ENCODE measurements at places on chromosomes 6 and 20.

DNA sequence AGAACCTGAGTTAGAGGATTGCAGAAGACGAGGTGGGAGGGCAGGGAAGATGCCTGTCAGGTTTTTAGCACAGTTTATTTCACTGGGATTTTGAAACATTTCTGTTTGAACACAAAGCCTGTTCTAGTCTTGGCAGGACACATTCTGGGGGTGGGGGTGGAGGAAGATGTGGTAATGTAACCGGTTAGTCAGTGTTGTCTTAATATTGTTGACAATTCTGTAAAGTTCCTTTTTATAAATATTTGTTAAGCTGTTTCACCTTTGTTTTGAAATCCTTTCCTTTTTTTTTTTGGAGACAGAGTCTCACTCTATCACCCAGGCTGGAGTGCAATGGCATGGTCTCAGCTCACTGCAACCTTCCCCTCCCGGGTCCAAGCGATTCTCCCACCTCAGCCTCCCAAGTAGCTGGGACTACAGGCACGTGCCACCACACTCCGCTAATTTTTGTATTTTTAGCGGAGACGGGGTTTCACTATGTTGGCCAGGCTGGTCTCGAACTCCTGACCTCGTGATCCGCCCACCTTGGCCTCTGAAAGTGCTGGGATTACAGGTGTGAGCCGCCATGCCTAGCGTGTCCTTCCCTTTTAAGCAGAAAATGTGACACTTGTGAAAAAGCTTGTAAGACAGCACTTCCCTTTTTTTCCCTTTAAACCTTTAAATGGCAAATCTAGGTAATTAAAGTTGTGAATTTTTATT is 20.2 kb downstream of the SLC9A8 start:
- DNase-seq: no peak

GRCh38 chr6:90533615-90534336 is 53.1 kb downstream of the MAP3K7 start:
- DNase-seq: no peak

- no peak for DNase-seq
Observed at GRCh38 chr20:46618316-46619100, 32.8 kb downstream of the SLC13A3 start.

DNA sequence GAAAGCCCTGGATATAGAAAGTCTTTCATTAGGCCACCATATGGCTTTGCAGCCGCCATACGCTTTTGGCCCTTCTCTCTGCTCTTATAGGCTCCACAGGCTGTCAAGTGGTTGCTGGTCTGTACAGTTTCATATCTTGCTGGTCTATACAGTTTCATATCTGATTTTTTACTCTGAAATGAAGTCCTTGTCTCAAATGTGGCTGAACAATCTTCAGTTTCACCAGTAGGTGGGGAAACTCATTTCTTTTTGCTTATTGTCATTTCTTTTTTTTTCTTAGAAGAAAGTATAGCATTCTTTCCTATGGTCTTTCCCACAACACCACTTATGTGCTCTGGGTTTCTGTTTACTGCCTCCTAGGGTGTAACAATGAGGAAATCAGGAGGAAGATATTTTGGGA is 771.4 kb upstream of the MMS22L start:
- DNase-seq: no peak

GRCh38 chr6:6969761-6970223 is 138.0 kb upstream of the RREB1 start:
- no peak for DNase-seq

- DNase-seq: no peak
Observed at GRCh38 chr6:11460837-11461661, 76.5 kb upstream of the TMEM170B start.

GRCh38 chr6:107275330-107275865 is 160.1 kb upstream of the BEND3 start:
- peak; percentile 35 for DNase-seq

- DNase-seq: no peak
Observed at GRCh38 chr6:31826793-31827285, 699 bp upstream of the HSPA1B start.

GRCh38 chr6:152981219-152981618 is 1.6 kb downstream of the FBXO5 start:
- DNase-seq: no peak

DNA sequence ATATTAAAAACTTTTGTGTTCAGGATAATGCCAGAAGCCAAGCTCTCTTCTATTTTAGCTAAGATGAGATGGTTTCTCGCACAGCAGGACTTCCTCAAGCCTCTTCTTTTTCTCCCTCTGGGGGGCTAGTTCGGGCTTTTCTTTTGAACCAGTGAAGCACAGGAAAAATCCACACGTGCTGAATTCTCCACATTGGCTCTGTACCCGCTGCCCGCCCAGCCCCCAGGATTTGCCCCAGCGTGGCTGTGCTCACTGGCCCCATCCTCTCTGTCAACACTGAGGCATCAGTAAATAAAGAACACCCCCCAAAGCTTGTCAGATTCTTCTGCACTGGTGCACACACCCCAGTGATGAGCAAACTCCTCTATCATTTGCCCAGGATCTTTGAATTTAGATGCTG is 232.8 kb downstream of the ZNF217 start:
- no peak for DNase-seq

GRCh38 chr6:55998576-55998975 is 123.2 kb upstream of the BMP5 start:
- no peak for DNase-seq

DNA sequence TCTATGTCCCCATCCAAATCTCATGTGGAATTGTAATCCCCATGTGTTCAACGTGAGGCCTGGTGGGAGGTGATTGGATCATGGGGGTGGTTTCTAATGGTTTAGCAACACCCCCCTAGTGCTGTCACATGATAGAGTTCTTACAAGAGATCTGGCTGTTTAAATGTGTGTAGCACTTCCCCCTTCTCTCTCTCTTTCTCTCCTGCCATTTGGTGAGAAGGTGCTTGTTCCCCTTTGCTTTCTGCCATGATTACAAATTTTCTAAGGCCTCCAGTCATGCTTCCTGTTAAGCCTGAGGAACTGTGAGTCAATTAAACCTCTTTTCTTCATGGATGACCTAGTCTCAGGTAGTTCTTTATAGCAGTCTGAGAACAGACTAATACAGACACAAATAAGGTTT is 165.4 kb downstream of the OGFRL1 start:
- no peak for DNase-seq

DNA sequence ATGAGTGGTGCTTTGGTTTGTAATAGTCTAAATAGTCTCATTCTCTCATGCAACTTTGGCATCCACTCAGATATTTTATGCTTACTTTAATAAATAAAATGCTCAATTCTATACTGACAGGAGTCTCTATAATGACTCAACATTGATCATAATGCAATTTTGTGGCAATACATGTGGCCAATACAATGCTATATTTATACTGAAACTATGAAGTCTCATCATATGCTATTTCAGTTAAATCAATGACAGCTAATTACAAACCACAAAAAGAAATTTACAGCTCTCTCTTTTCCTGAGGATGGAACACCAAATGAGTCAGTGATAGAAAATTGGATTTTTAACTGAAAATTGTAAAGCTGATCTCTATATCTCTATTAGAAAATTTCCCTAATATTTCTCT is 77.1 kb downstream of the WASF1 start:
- no peak for DNase-seq

DNA sequence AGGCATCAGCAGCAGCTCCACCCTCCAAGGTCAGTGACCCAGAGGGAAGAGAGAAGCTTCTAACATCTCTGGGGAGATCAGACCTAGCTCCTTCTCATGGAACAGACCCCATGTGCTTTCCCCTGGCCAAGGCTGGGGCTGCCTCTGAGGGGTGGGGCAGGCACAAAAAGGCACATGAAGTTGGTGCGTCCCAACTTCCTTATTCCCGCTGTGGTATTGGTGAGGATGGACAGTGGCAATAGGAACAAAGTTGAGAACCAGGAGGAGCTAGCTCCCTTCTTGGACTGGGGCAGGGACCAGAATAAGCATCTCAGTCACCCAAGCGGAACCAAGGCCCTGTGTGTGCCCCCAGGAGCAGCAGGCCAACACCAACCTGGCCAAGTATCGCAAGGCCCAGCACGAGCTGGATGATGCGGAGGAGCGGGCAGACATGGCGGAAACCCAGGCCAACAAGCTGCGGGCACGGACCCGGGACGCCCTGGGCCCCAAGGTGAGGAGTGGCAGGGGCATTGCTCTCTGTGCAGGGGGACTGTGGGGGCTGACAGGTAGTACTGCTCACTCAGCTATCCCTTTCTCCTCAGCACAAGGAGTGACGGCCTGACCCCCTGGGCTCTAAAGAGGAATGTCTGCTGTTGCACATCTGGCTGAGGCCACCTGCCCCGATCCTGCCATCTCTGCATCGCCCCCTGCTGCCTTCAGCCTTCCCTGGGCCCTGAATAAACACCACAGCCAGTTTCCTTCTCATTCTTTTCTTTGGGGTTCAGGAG is 46.1 kb downstream of the MYH7B start:
- no peak for DNase-seq

GRCh38 chr6:167769408-167770190 is 57.1 kb upstream of the AFDN start:
- no peak for DNase-seq

DNA sequence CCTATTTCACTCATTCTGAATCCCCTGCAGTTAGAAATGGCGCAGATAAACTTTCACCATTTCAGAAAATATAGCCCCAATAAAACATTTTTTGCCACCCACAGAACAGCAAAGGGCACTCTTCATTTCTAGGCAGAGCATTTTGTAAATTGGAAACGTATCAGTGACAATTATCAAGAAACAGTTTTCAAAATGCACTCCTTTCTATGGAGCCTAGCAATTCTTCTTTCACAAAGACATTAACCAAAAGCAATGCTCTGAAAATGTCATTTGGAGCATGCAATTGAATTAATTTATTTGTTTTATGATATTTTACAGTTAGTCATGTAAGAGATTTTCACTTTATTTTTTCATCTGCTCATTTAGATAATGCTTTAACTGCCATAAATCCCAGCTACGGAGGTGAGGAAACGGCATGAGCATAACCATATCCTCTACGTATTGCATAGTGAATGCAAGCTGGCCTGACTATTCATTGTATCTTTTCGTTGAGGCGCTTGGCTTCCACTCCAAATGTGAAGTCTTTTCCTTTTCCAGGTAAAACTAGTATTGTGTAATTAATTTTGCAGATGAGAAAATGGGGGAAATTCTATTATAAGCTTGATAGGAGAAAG is 813.4 kb downstream of the C6orf118 start:
- no peak for DNase-seq

- DNase-seq: no peak
Observed at GRCh38 chr6:134207421-134207820, 110.5 kb downstream of the SGK1 start.

DNA sequence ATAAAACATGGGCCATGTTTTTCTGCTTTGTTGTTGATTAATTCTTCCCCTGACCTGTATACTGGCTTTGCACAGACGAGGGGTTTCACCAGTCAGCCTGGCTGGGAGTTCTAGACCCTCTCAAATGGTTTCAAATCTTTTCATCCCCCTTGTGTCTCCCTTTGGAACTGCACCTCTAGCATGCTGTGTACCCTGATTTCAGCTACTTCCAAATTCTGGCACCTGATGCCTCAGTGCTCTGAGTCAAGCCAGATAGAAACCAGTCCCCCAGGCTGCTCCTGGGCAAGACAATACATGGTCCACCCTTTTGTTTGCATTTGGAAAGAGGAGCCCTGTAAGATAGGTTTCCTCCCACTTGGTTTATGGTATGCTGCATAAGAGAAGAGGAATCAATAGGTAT is 290.2 kb downstream of the BTBD3 start:
- no peak for DNase-seq

DNA sequence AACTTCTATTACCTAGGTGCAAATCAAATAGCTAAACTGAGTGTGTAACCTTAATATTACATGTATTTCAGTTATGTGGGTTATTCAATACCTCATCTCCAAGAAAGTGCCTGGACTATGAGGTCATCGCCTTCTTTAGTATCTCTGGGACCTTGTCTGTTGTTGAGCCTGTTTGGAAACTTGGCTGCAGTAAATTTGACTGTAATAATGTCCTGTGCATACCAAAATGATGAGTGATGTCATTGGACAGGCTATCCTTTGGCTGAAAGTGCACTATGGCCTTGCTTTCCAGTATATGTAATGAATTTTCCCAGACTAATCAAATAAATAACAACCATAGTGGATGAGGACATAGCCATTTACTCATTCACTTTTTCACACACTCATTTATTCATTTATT is 455.1 kb downstream of the ADGRB3 start:
- DNase-seq: no peak

All from NCI-H774 (cell line).